ENCODE measurements at places on chromosomes 16 and 17. TPM values are rescaled to one million over a fixed set of nuclear protein-coding genes. Genes with fewer than 3 reads are reported as not detected.

DNA sequence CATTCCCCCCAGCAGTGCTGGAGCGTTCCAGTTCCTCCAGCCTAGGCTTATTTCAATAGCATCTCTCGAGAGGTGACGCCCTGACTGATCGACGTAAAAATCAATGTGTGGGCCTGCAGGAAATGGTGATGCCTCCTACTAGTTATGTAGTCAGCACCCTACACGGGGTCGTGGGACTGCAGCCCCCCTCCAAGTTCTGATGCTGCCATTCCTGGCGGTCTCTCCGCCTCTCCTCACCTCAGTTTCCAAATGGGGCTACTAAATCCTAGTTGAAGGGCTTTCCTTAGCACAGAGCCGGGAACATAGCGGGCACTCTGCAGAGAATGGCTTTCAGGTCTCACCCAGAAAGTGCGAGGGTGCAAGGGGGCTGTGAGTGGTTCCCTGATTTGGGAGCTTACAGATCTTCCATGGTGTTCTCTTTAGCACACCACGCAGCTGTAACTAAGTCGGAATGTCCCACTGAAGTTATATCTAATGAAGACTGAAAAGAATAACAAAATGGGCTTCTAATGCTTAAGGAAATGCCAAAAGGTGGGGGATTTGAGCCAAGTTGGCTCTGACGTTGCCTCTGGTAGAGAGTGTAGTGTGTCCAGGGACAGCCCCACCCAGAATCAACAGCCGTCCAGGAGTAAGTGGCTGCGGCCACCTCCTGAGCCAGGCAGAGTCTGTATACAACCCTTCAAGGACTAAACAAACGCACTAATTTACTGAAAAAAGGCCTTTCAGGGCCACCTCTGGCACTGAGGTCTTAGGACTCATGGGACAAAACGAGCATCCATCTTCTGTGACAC, 299.7 kb upstream of the FOXF1 start:
- DNase-seq = no peak

- no peak for DNase-seq
These were observed 42.9 kb downstream of the TBC1D16 start for GRCh38 chr17:79992649-79993389.

Gene AIPL1
- polyA plus RNA-seq = not detected

DNA sequence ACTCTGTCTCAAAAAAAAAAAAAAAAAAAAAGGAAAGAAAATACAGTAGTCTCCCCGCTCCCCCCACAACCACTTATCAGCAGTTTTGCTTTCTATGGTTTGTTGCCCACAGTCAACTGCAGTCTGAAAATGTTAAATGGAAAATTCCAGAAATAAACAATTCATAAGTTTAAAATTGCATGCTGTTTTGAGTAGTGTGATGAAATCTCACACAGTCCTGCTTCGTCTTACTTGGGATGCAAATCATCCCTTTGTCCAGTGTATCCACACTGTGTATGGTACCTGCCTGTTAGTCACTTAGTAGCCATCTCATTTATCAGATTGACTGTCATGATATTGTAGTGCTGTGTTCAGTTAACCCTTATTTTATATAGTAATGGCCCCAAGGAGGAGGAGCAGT, 41.5 kb downstream of the NF1 start:
- DNase-seq = no peak

DNA sequence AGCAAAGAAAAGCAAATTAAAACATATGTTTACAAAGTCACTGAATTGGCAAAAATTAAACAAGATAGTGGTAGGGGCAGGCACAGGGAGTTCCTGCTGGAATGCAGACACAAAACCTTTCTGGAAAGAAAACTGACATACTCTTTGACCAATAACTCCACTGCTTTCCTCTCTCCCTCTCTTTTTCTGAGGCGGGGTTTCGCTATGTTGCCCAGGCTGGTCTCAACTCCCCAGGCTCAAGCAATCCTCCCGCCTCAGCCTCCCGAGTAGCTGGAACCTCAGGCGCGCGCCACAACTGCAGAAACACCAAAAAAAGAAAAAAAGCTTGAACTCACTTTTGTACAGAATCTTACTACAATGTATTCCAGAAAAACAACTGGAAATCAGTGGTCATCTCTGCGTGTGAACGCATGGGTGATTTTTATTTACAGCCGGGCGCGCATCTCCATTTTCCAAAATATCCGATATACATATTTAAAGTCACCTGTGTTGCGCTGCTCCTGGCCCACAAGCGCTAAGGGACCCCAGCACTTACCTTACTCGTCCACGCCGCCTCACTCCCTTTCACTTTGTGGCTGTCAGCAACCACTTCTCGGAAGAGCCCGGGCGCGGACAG, 480 bp downstream of the TXNL4B start:
- peak; percentile 19 for DNase-seq

GRCh38 chr17:34579979-34580684, 750 bp downstream of the TMEM132E start:
- no peak for DNase-seq

DNA sequence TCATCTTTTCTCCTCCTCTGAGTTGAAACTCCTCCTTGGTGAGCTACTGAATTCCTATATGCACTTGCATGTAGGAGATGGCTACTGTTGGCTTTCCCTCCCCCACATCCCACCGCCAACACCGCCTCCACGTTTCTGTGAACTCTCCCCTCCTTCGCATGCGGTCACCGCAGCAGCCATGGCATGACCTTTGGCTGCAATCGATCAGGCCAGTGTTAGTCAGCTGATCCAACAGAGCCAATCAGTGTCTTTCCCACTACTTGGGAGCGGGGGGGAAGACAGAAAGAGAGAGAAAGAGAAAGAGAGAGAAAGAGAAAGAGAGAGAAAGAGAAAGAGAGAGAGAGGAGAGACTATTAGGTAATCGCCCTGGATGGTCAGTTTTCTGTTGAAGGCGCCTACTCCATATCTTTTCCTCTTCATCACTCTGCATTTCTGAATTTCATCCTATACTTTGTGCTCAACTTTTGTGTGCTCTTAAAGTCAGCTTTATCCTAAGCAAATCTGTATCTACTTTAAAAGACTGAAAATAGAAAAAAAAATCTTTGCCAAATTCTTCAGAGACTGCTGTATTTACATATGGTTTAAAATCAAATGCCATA, 22.7 kb downstream of the ASGR1 start:
- DNase-seq = no peak

DNA sequence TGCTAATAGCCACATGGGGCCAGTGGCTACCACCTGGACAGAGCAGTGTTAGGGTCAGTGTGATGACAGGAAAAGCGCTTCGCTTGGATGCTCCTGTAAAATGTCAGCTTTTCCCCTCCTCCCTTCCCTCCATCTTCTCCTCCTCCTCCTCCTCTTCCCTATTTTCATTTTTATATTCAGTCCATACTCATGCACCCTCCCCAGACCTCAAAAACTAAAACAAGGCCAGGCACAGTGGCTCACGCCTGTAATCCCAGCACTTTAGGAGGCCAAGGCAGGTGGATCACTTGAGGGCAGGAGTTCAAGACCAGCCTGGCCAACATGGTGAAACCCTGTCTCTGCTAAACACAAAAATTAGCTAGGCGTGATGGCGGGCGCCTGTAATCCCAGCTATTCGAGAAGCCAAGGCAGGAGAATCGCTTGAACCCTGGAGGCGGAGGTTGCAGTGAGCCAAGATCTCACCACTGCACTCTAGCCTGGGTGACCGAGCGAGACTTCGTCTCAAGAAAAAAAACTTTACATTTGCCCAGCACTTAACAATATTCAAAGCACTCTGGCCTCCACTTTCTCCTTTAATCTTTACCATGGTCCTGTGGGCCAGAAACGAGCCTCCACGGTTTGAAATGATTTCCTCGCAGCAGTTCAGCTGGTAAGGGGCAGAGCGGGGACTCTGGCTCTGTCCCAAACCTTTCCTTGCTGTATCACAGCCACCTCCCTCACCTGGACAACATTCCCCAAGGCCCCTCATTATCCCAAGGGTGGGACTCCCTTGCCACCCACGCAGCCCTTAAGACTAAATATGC, 21.8 kb downstream of the ANKRD40 start:
- DNase-seq = no peak

DNA sequence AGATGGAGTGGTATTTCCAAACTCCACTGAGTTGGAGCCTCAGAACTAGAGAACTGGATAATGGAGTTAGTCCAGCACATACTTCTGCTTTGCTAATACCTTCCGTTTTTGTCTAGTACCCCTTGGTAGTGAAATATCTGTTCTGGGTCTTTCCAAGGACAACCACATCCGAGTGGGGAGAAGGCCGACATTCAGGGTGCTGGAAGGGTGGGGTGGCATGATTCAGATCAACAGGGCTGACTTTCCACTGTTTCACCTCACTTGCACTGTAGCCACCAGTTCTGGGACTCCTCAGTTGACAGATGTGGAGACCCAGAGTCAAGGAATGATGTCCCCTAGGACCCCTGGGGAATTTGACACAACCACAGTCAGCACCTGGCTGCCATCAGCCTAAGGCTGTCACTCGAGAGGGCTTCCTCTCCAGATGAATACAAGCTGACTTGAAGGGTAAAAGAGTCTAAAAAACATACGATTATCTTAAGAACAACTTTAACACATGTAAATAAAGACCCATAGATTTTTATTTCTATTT, 84.8 kb upstream of the HNF1B start:
- no peak for DNase-seq

- no peak for DNase-seq
These were observed 1.4 kb downstream of the NSMCE1 start for GRCh38 chr16:27267037-27267677.

GRCh38 chr17:347309-347899, 5.2 kb downstream of the RPH3AL start:
- DNase-seq = no peak

- no peak for DNase-seq
These were observed 2.7 kb upstream of the PPM1D start for GRCh38 chr17:60597297-60597696.

Gene HYDIN
- polyA plus RNA-seq = 2.8 TPM

Gene CES4A
- 2.6 TPM for polyA plus RNA-seq

DNA sequence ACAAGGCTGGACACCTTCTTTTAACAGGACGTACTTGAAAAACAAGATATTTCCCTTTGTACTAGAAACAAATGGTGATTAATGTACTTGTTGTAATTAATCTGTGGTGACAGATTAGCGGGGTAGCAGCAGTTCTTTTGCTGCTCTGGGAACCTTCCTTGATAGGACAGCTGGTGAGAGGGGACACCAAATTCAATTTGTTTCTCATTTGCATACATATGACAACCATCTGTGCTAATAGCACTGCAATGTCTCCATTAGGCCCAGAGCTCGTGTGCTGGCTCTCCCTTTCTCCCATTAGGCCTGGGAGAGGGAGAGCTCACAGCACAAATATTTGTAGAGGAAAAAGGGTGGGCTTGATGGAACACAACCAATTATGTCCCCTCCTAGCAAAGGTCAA, 221.0 kb upstream of the HS3ST3A1 start:
- no peak for DNase-seq

DNA sequence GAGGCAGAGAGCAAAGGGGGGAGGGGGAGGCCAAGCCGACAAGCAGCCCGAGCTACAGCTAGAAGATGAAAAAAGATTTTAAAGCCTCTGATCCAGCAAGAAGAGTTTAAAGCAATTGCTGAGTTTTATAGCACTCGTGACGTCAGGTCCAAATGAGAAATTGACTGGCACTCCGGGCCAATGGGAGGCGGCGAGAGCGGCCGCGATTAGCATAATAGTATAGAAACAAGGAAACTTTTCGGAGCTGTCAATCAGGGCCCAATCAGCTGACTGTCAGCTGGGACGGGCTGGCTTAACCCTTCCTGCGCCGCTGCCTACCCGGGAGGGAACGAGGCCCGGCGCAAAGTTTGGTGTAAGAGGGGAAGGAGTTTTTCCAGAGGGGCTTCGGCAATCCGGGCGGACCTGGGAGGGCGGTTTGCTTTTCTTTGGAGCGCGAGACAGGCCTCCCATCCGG, at the start of gene MAF:
TSS of gene MAF (minus strand) at position 100 of the 454 bp plus-strand sequence. CDS start 835 bp downstream, outside the sequence.
- peak; percentile 97 for DNase-seq

Gene CMTM1
- 5.5 TPM for polyA plus RNA-seq

DNA sequence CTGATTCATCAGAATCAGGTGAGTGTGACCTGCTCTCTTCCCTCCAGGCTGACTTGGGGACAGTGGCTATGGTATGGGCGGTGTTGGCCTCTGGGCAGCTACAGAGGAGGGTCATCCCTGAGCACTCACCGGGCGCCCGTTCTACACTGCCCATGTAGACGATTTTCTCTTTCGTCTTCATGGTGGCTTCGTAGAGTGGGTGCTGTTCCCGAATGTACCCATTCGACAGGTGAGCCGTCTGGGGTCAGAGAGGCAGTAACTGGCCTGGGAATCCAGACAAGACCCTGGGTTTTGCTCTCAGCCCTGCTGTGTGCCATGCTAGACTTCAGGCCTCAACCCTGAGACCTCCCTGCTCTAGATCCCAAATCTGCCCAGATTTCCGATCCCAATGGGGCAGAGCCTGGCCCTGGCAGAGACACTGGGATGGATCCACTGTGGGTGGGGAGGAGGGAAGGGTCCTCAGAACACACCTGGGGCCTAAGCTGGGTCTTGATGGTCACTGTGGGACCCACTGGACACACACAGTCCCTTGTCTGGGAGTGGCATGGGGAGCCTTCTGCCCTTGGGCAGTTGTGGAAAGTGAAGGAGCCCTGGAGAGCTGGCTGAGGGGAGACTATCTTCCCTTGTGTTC, 13.2 kb downstream of the USP6 start:
- no peak for DNase-seq

DNA sequence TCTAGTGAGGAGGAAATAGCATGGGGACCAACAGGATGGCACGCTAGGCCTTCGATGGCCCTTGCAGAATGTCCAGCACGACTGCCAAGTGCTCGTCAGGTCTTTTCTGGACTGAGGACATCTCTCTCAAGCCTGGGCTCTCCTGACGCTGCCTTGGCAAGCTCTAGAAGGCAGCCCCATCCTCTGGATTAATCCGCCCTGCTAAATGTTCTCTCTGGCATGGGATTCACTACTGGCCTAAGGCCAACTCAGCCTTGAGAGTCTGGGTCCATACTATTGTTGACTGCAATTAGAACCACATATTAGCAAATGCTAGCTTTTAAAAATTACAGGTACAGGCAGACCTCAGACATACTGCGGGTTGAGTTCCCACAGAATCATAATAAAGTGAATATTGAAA, 2.5 kb upstream of the CEP295NL start:
- DNase-seq = no peak

Gene SPEM3
- polyA plus RNA-seq = not detected

GRCh38 chr17:19012171-19013080, 7.9 kb upstream of the FAM83G start:
- no peak for DNase-seq

- peak; percentile 93 for DNase-seq
These were observed 21.8 kb downstream of the ITGB3 start for GRCh38 chr17:47275245-47275984.

Gene KRT27
- polyA plus RNA-seq = not detected

- no peak for DNase-seq
These were observed 132.6 kb downstream of the RAB11FIP4 start for GRCh38 chr17:31523862-31524730.

GRCh38 chr17:48149787-48150463, 42.4 kb downstream of the SNX11 start:
- no peak for DNase-seq

- DNase-seq = no peak
These were observed 678.3 kb downstream of the TOX3 start for GRCh38 chr16:51868631-51869030.

Gene CDRT15
- 0.86 TPM for polyA plus RNA-seq

Gene CPNE7
- polyA plus RNA-seq = not detected

Gene CBX8
- polyA plus RNA-seq = 4.7 TPM

GRCh38 chr17:3030096-3030495, 33.3 kb downstream of the OR1D5 start:
- no peak for DNase-seq

GRCh38 chr17:76862079-76862478, 6.1 kb upstream of the MGAT5B start:
- DNase-seq = no peak

- DNase-seq = no peak
These were observed 66.7 kb upstream of the TANC2 start for GRCh38 chr17:62899361-62899760.

All from hindlimb muscle (tissue), 1 donor.